ENCODE measurements at places on chromosomes 1 and 21.
A peak's percentile ranks its signal among the peaks of the same experiment; 100 is the strongest.

GRCh38 chr1:228488818-228489674 is 1.9 kb downstream of the RNF187 start:
- DNase-seq, result no peak

DNA sequence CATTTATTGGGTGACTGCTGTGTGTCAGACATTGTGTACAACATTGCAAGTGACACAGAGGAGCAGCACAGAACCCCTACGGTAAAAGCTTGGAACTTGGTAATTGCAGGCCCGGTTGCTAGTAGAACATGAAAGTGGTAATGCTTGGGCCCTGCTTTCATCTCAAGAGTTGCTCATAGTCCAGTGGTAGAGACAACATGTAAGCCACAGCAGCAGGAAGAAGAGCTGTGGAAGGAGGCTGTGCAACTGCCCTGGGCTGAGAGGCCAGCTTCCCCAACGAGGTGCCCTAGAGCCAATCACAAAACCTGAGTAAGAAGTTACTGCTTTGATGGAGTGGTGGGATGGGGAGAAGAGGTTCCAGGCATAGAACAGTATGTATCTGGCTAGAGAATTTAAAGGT is 18.4 kb downstream of the CNIH4 start:
- DNase-seq, result no peak

DNA sequence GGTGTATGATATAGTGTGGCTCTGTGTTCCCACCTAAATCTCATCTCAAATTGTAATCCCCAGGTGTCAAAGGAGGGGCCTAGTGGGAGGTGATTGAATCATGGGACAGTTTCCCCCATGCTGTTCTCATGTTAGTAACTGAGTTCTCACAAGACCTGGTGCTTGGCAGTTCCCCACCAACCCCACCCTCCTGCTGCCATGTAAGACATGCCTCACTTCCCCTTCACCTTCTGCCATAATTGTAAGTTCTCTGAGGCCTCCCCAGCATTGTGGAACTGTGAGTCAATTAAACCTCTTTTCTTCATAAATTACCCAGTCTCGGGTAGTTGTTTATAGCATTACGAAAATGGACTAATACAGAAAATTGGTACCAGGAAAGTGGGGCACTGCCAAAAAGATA is 1705.3 kb downstream of the NCAM2 start:
- DNase-seq, result no peak

GRCh38 chr1:206058927-206059292 is 5.9 kb downstream of the RHEX start:
- no peak for DNase-seq

DNA sequence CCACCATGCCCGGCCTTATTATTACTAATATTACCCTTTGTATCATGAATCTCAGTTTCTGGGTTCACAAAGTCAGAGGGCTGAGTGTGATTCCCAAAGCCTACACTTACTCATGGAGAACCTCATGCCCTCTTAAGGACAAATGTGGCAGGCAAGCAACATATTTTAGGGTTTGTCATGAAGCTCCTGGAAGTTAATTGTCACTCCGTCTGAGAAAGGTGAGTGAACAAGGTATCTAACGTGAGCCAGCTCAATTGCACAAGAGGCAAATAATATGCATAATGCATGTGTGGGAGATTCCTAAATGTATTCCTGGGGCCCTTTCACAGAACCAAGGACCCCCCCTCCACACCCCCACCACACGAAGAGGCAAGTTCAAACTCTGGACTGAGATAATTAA is 10.1 kb upstream of the TIAM1 start:
- no peak for DNase-seq

GRCh38 chr21:33110340-33110715 is 40.4 kb downstream of the OLIG1 start:
- no peak for DNase-seq

- no peak for DNase-seq
Measured at GRCh38 chr1:169041366-169041765, 65.1 kb upstream of the ATP1B1 start.

- no peak for DNase-seq
Measured at GRCh38 chr21:17730782-17731181, 88.4 kb downstream of the C21orf91 start.

GRCh38 chr1:150609732-150610131 is 19.7 kb downstream of the ENSA start:
- DNase-seq, result no peak

- no peak for DNase-seq
Measured at GRCh38 chr1:154877370-154877974, 7.4 kb upstream of the KCNN3 start.

DNA sequence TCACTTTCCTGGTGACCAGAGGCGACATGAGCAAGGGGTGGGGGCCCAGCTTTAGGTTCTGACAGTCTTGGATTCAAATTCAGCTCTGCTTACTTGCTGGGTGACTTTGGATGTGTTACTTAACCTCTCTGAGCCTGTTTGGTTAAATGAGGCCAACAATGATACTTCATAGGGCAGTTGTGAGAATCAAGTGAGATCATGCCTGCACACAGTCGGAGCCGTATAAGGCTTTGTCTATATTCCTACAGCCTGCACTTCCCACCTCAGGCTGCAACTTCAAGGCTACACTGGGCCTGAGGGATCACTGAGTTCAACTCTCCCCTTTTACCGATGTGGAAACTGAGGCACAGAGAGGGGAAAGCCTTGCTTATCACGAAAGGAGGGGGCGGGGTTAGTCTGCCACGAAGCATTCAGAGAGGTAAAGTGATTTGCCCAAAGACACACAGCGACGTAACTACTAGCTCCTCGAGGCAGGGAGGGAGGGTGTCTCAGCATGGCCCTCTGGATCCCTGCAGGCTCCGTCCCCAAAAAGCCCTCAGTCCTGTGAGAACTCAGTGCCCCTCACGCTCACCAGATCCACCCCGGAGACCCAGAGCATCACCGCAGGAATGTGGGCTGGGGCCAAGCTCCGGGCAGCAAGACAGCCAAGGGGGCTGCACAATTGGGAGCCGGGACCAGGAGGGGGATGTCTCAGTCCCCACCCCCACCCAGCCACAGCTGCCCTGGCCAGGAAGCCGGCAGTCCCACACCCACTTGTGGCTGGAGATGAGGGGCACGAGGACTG is 25.0 kb downstream of the SDC3 start:
- no peak for DNase-seq

DNA sequence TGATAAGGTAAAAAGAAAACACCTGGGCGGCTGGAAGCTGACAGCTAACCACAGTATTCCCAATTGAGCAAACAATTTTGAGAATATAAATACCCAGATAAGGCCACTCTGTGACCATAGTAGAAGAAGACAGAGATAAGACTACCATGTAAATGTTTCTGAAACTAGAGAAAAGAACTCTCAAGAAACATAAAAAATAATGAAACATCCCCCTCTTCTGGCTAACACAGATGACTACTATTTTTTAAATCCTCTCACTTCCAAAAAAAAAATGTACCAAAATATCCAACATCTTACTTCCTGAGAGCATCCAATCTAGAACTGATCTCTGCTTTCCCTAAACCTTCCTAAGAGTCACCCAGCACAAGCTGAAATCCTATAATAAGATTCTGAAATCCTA is 125.9 kb downstream of the HFM1 start:
- DNase-seq, result no peak

GRCh38 chr1:41913014-41913413 is 5.7 kb downstream of the HIVEP3 start:
- DNase-seq, result no peak

GRCh38 chr21:36860736-36861594 is 105.5 kb downstream of the HLCS start:
- DNase-seq, result no peak

- DNase-seq, result no peak
Measured at GRCh38 chr1:63677497-63677896, 84.3 kb downstream of the PGM1 start.

- no peak for DNase-seq
Measured at GRCh38 chr1:110328274-110328673, 10.9 kb upstream of the RBM15 start.

DNA sequence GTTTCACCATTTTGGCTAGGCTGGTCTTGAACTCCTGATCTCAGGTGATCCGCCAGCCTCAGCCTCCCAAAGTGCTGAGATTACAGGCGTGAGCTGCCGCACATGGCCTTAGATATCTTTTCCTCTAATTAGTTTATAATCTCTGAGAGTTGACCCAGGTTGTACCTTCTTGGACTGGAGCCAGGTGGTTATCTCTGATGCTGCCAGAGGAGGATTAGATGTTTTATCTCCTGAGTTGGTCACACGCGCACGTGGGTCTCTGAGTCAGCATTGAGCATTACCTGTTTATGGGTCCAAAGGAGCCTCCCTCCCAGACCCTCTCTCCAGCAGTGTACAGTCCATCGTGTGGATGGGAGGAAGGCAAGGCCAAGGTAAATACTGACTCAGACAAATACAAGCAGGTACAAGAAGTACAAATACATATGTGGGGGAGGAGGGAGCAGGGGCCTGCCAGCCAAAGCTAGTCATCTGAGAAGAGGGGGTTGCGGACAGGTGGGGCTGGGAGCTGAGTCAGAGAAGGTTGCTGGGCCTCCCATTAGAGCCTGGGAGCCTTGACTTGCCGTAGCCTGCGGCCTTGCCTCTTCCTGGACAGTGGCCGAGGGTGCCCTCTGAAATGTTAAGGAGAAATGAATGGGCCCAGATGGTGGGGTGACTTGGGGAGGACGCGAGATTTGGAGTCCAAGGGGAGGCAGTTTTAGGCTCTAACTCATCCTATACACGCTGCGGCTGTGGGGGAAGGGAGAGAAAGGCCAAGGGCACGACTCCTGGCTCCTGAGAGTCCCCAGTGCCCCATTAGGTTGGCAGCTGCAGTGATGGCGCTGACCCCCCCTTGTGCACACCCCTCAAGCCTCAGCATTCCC is 13.1 kb downstream of the IL6R start:
- DNase-seq, result peak; percentile 52

DNA sequence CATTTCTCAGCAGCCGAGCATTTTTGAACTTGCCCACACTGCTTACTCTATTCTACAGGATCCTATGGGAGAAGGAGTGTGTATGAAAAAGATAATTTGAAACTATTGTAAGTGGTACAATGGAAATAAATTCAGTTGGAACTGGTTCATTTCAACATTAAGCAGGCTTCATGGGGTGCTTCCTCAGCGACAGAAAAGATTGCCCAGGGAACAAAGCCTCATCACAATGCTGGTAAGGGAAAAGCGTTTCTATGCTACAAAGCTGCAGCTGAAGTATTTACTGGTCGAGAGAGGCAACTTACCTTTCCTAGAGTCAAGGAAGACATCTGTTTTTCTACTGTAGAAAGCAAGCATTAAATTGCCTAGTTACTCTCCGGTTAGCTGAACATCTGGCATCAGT is 568.2 kb upstream of the ZP4 start:
- DNase-seq, result no peak

- peak; percentile 32 for DNase-seq
Measured at GRCh38 chr21:26845066-26845758, at the start of gene ADAMTS1. ADAMTS1 (minus strand) TSS chr21:26845409; CDS start chr21:26844954, 455 bp downstream.

- no peak for DNase-seq
Measured at GRCh38 chr1:167165948-167166689, 54.6 kb upstream of the POU2F1 start.

GRCh38 chr1:116674751-116675150 is 7.2 kb upstream of the IGSF3 start:
- DNase-seq, result no peak

GRCh38 chr1:168155910-168156309 is 19.2 kb upstream of the GPR161 start:
- no peak for DNase-seq

- DNase-seq, result no peak
Measured at GRCh38 chr1:54135436-54136120, 17.2 kb downstream of the CDCP2 start.

DNA sequence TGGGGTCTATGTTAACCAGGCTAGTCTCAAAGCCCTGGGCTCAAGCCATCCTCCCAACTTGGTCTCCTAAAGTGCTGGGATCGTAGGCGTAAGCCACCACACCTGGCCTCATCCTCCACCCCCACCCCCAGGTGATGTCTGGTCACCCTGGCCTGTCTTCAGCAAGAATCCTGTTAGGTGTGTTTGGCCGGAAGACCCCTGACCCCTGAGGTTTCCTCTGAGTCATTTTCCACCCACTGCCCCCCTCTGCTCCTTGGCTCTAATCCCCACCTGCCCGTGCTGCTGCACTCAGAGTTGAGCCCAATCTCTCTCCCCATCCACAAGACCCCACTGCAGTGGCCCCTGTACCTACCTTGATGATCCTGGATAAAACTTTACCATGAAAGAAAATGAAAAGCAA is 25.2 kb downstream of the SLC66A1 start:
- no peak for DNase-seq

Data from activated CD4-positive, alpha-beta T cell treated with anti-CD3 and anti-CD28 coated beads for 48 hours (primary cell).